Occipital lobe (tissue), 3 donors: ENCODE measurements at places on chromosomes 2 and 18. TPM values are rescaled to one million over a fixed set of nuclear protein-coding genes. Genes with fewer than 3 reads are reported as not detected.

IL1R2 gene
- total RNA-seq: not detected

GRCh38 chr2:132837769-132838168 lies 167.8 kb upstream of the LYPD1 start:
- DNase-seq: no peak

GRCh38 chr2:210713122-210713521 lies 156.7 kb downstream of the CPS1 start:
- DNase-seq: no peak

DNA sequence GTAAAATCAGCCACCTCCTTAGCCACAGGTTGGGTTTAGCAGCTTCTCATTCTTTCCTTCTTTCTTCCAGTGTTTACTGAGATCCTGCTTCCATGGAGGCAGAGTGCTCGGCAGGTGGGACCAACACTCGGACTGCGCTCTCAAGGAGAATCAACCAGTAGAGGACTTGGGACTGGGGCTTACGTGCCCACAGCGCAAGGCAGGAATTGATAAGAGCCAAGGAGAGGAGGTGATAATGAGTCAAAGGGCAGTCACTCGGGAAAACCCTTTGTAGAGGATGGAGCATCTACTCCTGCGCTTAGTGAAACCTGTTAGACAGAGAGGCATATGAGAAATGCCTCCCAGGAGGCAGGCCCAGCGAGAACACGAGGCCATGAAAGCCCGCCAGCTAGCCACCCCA lies 2.9 kb upstream of the MRO start:
- no peak for DNase-seq

DNA sequence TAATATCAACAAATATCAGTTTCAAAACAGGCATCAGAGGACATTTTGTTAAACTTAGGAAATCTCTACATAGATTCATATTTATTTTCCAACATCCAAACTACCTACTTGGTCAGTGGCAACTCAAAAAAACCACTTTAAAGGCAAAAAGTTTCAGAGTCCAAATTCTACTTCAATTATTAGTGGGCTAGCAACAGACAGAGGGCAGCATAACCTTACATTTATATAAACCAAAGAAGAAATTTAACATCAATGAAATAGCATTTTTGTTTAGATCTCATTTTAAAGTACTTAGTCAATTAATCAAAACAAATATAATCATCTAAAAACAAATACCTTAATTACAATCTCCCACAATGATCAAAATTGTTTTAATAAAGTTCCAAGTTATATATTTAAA lies 33.3 kb downstream of the RTTN start:
- no peak for DNase-seq

DNA sequence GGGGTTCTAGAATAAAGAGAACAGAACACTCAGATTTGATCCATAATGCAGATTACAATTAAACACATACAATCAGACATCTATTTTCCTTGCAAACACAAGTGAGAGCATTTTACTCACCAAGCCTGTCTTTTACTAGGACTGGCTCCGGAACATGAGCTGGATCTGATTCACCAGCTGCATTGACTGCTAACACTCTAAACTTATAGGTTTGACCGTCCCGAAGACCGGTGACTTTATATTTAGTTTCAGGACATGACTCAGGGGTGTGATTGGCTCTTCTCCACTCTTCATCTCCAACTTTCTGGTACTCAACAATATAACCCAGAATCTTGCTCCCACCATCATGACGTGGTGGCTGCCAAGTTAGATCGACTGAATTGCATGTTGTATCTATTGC lies 112.4 kb downstream of the PLEKHA3 start:
- DNase-seq: no peak

DNA sequence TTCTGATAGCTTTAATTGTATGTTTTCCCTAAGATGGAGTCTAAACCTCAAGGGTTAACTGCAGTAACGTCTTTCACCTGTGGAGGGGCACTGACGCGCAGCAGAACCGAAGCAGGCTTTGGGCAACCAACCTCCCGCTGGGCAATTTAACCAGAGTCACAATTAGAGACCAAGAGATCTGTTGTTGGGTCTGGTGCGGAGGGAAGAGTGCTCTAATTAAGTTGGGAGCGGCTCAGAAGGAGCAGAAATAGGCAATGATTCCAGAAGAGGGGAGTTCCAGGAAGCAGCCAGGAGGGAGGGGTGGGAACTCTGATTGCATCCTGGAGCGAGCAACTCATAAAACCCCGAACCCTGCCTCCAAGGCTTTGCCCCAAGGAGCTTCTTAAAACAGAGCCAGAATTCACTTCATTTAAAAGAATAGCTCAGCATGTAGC lies 245.8 kb downstream of the PAX3 start:
- DNase-seq: no peak

GRCh38 chr18:9775178-9775577 lies 67.1 kb downstream of the RAB31 start:
- peak; percentile 23 for DNase-seq
